Kidney capillary endothelial cell (primary cell): ENCODE measurements at places on chromosomes 1 and 21.

DNA sequence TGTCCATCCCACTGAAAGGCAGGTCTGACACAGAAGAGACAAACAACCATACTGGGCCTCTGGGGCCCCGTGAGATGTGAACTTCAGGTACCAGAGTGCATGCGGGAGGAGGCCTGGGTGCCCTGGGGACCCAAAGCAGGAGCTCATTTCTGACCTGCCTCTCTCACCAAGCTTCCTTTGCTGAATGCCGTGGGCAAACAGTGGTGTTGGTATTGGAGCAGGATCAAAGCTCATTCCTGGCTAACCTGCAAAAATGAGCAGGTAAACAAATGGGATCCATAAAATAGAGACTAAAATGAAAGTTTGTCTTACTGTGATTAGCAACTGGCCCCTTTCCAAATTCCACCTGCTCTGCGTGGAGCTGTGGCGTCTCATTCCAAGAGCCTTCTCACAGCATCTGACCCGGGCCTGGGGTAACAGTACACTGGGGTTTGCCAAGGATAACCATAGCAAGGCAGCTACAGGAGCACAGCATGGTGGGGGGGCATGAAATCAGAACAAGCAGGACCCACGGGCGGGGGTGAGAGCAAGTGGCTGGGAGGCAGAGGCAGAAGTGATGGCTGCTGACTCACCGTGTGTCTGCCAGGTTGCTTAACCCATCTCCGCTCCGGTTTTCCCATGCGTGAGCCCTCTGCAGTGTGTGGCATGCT, 103.6 kb downstream of the KIF26B start:
- DNase-seq = no peak

- no peak for DNase-seq
Measured at GRCh38 chr1:60228041-60228491, 154.5 kb upstream of the C1orf87 start.

- peak; percentile 66 for DNase-seq
Measured at GRCh38 chr1:159197561-159198557, 6.8 kb upstream of the ACKR1 start.

DNA sequence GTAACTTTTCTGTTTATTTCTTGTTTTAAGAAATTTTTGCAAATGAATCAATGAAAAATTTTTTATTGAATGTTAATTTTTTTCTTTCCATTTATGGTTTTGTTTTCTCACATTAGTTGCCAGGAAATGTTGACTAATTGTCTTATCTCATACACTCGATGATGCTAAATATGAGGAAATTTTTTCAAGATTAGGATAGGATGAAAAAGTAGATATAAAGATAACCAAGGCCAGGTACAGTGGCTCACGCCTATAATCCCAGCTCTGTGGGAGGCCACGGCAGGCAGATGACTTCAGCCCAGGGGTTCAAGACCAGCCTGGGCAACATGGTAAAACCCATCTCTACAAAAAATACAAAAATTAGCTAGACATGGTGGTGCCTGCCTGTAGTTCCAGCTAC, 12.6 kb downstream of the LAX1 start:
- DNase-seq = no peak

DNA sequence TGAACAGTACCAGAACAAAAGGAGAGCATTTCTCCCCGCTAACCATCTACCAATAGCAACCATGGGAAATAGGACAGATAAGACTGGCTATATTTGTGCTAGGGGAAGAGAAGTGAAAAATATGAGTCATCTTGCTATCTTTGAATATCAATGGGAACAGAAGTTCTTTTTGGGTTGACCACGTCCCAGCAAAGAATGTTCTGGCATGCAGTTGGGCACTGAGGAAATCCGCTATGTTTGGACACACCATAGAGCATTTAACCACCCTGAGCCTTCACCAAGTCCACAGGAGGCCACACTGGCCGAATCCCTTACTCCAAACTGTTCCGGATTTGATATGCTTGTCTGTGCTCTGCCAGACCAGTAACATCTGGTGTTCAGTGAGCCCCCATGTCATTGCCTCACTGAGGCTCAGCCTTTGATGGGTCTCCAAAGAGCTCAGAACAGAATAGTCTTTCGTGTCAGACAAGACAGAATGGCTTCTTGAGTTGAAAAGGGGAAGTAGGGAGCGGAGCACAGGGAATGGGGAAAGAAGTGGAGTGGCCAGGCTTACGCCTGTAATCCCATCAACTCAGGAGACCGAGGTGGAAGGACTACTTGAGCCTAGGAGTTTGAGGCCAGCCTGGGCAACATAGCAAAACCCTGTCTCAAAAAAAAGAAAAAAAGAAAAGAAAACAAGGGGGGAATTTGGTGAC, 81.4 kb downstream of the SMYD2 start:
- DNase-seq = no peak

DNA sequence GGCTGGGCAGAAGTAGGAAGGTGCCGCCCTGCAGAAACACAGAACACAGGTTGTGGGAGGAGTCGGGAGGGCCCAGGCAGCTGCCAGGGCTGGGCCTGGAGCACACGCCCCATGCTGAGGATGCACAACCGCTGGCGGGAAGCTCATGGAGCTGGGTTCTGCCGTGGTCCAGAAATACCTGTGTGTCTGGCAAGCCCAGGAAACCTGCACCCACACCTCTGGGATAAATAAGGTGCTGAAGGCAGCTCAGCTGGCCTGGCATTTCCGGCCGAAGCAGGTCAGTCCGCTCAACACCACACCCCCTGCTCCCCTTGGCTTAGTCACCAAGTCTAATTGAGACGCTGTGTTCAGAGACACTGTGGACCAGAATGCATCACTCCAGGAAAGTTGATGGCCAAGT, 32.1 kb downstream of the CTNNBIP1 start:
- no peak for DNase-seq

- DNase-seq = no peak
Measured at GRCh38 chr1:245590726-245591125, 435.9 kb downstream of the KIF26B start.

- no peak for DNase-seq
Measured at GRCh38 chr1:62685431-62685859, 2.7 kb downstream of the DOCK7 start.

GRCh38 chr1:33696311-33696710, 167.6 kb upstream of the HMGB4 start:
- DNase-seq = no peak

GRCh38 chr1:175824079-175824478, 80.7 kb upstream of the TNR start:
- no peak for DNase-seq

DNA sequence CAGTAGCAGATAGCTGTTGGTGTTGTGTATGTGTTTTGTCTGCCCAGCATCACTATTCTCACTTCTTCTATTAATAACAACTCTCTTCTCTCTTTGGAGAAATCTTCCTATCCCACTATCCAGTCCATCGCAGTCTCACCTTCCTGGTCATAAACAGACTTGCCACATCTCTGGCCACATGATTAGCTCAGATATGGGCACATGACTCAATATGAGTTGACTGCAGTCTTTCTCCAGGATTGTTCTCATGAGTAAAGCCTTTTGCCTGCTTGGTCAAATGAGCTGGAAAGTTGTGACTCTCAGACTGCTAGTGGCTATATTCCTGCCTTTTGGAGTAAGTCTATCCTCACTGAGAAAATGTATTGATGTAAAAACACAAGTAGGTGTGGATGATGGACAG, 32.9 kb upstream of the TADA1 start:
- no peak for DNase-seq

GRCh38 chr1:215375381-215375780, 191.7 kb upstream of the KCTD3 start:
- no peak for DNase-seq

- DNase-seq = peak; percentile 75
Measured at GRCh38 chr1:211653959-211654496, 21.4 kb downstream of the NEK2 start.

- no peak for DNase-seq
Measured at GRCh38 chr1:226723657-226724532, 15.2 kb downstream of the ITPKB start.

DNA sequence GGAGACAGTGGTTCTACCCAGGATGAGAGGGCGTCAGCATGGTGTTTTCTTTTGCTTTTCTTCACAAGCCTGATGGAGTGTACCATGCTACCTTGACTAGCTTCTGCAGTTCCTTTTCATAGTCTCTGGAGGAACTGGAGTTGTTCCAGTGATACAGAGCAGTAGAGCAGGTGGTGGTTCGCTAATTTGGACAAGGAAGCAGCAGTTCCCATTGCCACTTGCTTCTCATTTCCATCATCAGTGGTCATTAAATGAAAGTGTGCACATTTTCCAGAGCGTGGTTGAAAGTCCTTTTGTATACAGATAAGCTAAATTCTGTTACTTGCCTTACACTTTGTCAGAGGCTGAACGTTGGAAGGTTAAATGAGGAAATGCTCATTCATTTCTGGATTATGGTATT, 182.3 kb downstream of the C1orf21 start:
- DNase-seq = no peak

GRCh38 chr1:54542120-54542961, 5.7 kb upstream of the ACOT11 start:
- peak; percentile 77 for DNase-seq

DNA sequence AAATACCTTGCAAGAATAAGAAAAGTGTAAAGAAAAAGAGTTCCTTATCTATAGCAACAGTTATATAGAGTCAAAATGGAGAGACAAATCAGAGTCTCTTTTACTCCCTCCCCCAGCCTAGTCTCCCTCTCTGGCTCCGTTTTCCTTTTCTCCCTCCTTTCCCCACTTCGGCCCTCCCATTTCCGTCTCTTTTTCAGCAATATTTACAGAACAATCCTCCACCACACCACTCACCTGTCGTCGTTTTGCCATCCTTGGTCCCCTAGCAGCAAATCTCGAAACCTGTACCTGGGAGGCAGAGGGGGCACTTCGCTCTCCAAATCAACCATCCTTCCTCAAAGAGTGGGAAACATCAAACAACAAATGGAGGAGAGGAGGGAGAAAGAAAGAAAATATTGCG, 259 bp downstream of the KCNT2 start:
- DNase-seq = no peak

DNA sequence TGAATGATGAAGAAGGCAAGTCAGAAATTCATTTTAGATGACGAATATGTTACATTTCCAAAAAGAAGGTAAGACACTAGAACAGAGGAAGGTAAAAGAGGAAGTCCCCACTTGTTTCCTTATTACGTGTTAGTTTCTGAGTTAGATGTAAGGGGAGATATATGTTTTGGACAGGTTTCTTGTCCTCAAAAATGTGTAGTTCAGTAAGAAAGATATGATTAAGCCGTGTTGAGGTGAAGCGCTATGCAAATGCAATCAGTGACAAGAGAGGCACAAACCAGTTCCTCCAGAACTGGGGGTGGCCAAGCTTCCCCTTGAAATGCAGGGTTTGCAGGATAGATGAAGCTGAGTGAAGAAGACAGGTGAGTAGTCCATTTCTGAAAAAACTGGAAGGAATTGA, 293.3 kb upstream of the RUNX1 start:
- DNase-seq = no peak

DNA sequence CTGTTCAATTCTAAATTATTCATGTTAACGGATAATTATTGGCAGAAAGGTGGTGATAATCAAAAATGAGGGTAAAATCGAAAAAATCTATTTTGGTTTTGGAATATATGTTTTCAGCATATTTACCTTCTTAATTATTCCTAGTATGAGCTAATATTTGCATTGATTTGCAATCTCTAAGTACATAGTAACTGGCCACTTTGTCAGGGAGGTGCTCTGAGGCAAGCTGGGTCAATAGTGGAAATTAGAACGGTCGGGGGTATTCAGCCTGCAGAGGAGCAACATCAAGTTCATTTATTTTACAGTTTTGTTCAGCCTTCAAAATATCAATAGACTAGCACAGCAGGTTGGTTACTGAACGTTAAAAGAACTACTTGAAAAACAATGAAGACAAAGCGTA, 1.8 kb downstream of the OTUD7B start:
- DNase-seq = no peak

DNA sequence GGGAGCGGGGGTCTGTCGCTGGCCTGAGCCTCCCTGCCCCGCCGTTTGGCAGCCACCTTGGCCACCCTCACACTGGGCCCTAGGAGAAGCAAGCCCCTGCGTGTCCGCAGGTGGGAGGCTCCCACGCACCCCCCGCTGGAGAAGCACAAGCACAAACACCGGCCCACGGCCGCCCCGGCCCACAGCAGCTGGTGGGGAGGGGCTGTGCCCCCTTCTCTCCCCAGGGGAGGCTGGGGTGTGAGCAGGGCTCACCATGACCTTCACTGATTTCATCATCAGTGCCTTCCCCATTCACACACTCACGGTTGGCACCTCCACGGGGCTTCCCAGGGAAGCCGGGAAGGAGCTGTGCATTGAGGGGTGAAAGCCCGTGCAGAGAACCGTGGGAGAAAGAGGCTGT, 7.9 kb downstream of the AGRN start:
- DNase-seq = no peak

DNA sequence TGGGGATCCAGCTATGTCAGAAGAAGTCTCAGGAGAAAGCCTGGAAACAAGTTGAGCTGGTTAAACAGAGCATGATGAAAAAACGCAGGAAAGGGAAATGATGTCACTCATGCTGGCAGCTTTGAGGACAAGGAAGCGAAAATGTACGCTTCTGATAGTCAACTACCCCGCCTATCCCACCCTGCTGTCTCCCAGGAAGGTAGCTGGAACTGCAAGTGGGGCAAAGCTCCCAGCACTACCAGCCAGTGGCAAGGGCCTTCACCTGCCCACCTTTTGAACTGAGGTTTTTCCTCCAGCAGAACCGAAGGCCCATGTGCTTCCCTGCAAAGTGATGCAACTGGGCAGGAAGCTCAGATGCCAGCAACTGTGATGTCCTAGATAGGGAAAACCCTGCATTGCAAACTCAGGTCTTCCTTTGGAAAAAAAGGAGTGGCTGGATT, 6.3 kb upstream of the IL20 start:
- DNase-seq = peak; percentile 26

GRCh38 chr1:13960375-13960987, 260.5 kb downstream of the PRDM2 start:
- peak; percentile 51 for DNase-seq

DNA sequence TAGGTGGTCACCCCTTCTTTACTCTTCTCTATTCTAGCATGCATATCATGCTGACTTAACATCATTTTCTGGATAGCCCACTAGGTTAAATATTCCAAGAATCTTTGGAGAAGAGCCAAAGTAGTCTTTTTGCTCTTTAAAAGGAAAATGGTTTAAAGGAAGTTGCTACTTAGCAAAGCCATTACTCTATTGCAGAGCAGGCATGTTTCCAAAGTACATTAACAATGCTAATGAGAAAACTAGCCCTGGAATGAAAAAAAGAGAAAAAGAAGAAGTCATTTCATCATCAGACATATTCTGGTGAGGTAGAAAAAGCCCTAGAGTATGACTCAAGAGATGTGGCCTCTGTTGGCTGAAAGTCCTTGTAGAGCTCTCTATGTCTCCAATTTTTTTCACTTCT, 74.0 kb downstream of the NUF2 start:
- DNase-seq = no peak

- DNase-seq = no peak
Measured at GRCh38 chr1:33163621-33164519, 18.0 kb downstream of the TRIM62 start.

GRCh38 chr1:195715652-195716051, 892.6 kb downstream of the KCNT2 start:
- no peak for DNase-seq

GRCh38 chr1:198778049-198778448, 139.2 kb downstream of the PTPRC start:
- no peak for DNase-seq

- DNase-seq = no peak
Measured at GRCh38 chr1:201359873-201360210, 17.6 kb downstream of the TNNT2 start.
